Mesendoderm (in vitro differentiated cells): ENCODE measurements at places on chromosomes 3 and 15.
A peak's percentile ranks its signal among the peaks of the same experiment; 100 is the strongest.

GRCh38 chr15:51322621-51323296, 15.6 kb downstream of the CYP19A1 start:
- no peak for DNase-seq

DNA sequence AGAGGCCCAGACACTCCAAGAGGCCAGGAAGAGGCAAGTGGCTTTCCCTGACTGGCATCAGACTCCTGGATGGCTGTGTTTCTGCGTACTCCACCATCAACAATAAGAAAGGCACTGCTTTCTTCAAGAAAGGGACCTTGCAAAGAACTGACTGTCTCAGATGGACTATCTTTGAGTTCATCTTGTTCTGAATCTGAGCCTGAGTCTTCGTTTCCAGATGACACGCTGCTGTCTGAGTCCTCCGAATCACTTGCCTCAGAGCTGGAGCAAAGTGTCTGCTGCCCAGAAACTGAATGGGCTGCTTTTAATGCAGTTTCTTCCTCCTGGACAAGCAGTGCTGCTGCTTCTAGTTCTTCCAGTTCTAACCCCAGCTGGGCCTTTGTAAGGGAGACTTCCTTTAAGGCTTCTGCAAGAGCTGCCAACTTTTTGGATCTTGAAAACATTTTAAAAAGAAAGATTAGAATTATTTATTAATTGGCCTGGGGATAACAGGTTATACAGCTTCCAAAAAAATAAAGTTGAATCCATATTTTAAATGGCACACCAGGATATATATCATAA, 97.8 kb downstream of the SHQ1 start:
- no peak for DNase-seq

- no peak for DNase-seq
Observed at GRCh38 chr15:54843006-54843405, 353.7 kb downstream of the RSL24D1 start.

DNA sequence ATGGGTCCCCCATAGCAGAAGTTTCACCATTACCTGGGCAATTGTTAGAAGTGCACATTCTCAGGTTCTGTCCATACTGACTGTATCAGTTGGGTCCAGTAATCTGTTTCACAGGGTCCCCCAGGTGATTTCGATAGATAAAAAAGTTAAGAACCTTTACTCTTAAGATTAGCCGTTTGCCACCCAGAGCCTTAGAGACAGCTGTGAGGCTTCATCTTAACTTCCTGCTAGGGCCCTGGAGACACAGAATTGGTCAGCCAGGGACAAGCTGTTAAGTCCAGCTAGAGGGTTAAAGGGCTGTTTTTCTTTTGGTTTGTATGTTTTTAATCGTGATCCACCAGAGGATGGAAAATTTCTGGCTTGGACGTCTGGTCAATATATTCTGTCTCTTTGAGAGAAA, 6.7 kb downstream of the FAM162A start:
- DNase-seq, result peak; percentile 11

- no peak for DNase-seq
Observed at GRCh38 chr3:112681822-112682325, 40.9 kb upstream of the CCDC80 start.

GRCh38 chr15:31016446-31016915, 25.1 kb upstream of the MTMR10 start:
- no peak for DNase-seq

- DNase-seq, result peak; percentile 83
Observed at GRCh38 chr3:159266779-159267178, 464.9 kb downstream of the MFSD1 start.

GRCh38 chr3:9909221-9910013, 6.8 kb downstream of the IL17RE start:
- no peak for DNase-seq

DNA sequence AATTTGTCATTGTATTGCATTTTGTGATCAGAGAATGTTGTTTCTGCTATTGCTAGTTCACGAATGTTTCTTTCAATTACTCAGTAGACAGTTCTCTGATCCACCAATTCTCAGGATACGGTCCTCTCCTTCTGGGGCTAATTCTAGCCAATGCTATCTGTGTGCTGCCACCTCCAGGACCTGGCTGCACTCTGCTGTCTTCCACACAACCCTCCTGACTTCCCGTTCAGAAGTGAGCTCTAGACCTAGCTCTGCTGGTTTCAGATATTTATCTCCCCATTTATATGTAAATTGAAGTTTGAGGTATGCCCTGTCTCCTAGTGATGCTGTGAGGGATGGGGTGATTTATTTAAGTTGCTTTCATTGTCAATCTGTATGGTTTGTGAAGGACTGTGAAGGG, 21.7 kb upstream of the UBL7 start:
- DNase-seq, result peak; percentile 81

DNA sequence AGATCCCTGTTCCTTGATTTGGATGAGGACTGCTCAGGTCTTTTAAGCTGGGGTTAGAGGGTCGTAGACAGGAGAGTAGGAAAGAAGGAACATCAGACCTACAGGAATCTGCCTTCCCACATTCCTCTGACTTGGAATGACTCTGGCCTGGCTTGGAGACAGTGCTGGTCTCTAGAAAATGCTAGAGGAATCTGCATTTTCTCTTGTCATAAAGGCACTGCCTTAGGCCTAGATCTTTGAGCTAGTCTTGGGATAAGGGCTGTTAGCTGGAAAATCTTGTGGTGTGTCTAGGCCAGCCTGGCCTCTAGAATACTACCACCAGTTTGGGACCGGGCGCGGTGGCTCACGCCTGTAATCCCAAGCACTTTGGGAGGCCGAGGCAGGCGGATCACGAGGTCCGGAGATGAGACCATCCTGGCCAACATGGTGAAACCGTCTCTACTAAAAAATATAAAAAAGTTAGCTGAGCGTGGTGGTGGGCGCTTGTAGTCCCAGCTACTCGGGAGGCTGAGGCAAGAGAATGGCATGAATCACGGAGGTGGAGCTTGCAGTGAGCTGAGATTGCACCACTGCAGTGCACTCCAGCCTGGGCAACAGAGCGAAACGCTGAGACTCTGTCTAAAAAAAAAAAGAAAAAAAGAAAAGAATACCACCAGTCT, 17.3 kb upstream of the BSN start:
- DNase-seq, result peak; percentile 66

DNA sequence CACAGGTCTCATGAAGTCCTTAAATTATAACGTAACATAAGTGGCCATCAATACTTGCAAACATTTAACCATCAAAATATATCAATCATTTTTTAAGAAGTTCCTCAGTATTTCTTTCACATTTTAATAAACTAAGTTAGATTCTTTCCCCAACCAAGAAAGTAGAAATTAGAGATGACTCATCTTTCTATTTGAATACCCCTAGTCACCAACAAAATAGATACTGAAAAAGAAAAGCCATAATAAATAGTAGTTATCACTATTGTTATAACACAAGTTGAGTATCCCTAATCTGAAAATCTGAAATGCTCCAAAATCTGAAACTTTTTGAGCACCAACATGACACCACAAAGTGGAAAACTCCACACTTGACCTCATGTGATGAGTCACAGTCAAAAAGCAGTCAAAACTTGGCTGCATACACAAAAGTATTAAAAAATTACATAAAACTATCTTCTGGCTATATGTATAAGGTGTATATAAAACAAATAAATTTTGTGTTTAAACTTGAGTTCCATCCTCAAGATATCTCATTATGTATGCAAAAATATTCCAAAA, 3.7 kb downstream of the SHQ1 start:
- DNase-seq, result no peak

GRCh38 chr3:47419083-47420043, 38.5 kb downstream of the PTPN23 start:
- no peak for DNase-seq

DNA sequence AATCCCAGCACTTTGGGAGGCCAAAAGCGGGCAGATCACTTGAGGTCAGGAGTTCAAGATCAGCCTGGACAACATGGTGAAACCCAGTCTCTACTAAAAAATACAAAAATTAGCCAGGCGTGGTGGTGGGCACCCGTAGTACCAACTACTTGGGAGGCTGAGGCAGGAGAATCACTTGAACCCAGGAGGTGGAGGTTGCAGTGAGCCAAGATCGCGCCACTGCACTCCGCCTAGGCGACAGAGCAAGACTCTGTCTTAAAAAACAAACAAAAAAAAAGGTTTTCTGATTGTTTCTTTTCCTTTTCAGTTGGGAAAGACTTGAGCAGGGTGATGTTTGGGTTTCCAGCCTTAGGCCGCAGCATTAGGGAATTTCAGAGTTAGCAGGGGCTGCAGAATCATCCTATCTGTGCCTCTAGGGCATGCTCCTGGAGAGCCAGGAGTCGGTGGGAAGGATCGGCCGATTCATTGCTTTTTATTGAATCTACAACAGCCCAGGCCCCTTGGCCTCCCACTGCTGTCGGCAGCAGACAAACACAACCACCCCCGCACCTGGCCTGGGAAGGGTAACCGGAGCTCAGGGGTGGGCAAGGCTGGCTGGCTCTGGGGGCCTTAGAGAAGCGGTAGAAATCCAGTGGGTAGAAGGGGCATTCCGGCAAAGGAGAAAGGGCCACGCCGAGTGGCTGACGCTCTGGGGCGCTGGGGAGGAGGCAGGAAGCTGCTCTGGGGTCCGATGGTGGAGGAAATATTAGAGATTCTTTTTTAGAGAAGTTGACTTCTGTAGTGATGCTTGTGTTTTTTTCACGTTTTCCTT, 6.3 kb downstream of the CHAC1 start:
- DNase-seq, result peak; percentile 72

DNA sequence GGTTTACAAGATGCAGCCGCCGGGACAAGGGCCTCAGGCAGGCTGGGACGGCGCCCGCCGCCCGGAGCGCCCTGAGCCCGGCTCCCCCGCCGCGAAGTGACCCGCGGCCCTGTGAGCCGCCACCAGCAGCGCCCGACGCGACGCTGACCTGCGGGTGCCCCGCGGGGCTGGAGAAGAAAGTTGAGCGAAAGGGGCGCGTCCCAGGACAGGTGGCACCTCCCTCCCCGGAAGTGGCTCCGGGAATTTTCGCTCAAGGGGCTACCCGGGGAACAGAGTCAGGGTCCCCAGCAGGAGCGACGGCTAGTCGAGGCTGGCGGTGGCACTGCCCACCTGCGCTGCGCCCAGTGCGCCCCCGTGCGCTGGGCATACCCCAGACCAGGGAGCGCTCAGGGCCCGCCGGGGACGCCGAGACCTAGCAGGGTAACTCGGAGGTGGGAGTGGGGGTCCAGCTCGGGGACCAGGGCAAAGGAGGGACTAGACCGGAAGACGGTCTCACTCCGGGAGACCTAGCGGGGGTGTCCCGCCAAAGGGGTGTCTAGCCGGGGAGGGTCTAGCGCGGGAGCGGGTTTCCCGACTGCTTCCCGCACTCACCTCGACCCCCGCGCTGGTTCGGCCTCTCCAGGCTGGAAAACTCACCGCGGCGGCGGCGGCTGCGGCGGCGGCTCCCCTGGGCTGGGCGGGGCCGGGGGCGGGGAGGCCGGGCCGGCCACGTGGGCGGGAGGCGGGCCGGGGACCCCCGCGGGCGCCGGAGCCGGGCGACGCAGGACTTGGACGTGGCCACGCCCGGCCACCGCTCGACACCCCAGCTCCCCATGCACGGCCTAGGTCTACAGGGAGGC, 18.4 kb downstream of the SPATA12 start:
- peak; percentile 81 for DNase-seq

GRCh38 chr3:20250786-20251185, 64.8 kb upstream of the SGO1 start:
- no peak for DNase-seq

- no peak for DNase-seq
Observed at GRCh38 chr3:45599424-45599886, 4.9 kb downstream of the LIMD1 start.

GRCh38 chr3:189507856-189508255, 123.3 kb upstream of the TP63 start:
- no peak for DNase-seq

GRCh38 chr3:69649120-69650065, 89.9 kb upstream of the MITF start:
- peak; percentile 10 for DNase-seq

GRCh38 chr3:43919029-43919428, 228.3 kb downstream of the ABHD5 start:
- no peak for DNase-seq

DNA sequence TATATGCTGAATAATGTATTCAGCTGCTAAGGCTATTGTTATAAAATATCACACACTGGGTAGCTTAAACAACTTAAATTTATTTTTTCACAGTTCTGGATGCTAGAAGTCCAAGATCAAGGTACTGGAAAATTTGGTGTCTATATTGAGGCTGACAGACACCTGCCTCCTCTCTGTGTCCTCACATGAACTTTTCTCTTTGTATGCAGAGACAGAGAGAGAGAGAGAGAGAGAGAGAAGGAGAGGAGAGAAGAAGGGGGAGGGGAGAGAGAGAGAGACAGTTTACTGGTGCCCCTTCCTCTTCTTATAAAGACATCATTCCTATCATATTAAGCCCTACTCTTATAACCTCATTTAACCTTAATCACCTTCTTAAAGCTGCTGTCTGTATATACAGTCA, 320.1 kb upstream of the THBS1 start:
- no peak for DNase-seq

- DNase-seq, result no peak
Observed at GRCh38 chr3:88987776-88988175, 119.6 kb upstream of the EPHA3 start.

- no peak for DNase-seq
Observed at GRCh38 chr3:182041668-182042291, 330.1 kb downstream of the SOX2 start.

DNA sequence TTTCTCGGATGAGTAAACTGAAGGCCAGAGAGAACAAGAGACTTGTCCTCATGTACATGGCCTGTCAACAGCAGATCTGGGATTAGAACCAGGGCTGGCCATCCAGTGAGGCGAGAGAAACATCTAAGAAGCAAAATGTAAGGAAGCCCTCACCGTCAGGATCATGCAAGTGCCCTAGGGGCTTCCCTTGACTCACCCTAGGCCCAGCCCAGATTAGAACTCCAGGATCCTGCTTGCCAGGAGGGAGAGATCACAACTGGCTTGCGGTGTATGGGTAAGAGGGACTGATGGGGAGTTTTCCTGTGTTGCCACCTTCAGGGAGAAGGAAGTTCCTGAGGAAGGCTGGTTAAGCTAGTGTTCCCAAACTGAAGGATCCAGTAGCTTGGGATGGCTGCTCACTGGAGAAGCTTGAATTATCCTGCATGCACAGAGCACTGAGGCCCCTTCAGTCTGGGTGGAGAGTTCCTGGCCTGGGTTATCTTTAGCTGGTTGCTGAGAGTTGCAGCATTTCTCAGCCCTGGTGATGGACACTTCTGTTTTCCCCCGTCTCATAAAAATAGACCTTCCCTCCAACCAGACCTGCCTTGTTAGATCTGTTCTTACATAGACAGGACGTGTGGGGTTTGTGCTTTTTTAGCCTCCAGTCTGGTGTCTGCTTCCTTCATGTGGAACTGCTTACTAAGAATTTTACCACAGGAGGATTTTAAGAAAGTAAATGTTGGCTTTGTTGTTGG, 28.2 kb upstream of the XIRP1 start:
- no peak for DNase-seq

- DNase-seq, result no peak
Observed at GRCh38 chr3:139585820-139586219, 46.3 kb upstream of the RBP1 start.

DNA sequence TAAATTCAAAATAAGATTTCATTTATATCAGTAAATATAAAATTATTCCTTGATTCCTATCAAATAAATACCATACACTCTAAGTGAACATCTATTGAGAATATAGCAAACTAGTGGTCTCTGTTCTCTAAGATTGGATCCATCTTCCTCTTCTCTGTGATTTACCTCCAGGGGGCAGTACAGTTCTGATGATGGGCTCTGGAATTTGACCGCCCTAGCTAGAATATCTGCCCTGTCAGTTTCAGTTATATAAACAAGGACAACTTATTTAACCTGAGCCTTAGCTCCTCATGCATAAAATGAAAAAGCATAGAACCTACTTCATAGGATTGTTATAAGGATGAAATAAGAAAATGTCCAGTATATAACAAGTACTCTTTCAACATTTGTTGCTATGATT, 171.1 kb upstream of the CCDC54 start:
- DNase-seq, result peak; percentile 70

GRCh38 chr3:169390271-169390670, 273.2 kb downstream of the MECOM start:
- peak; percentile 26 for DNase-seq
